ENCODE measurements at places on chromosomes 1 and 21. TPM values are rescaled to one million over a fixed set of nuclear protein-coding genes. Genes with fewer than 3 reads are reported as not detected.

Gene PRAMEF2
- not detected for total RNA-seq

Gene KCNC4
- total RNA-seq = 5.2 TPM

Gene NUP210L
- 0.39 TPM for total RNA-seq

Gene NFIA
- total RNA-seq = 132 TPM

All from ureter (tissue), 1 donor.